Pancreas (tissue), 10 donors: ENCODE measurements at places on chromosomes 7 and 10. TPM values are rescaled to one million over a fixed set of nuclear protein-coding genes. Genes with fewer than 3 reads are reported as not detected.
A peak's percentile ranks its signal among the peaks of the same experiment; 100 is the strongest.

Gene MSMB
- total RNA-seq, result not detected

DNA sequence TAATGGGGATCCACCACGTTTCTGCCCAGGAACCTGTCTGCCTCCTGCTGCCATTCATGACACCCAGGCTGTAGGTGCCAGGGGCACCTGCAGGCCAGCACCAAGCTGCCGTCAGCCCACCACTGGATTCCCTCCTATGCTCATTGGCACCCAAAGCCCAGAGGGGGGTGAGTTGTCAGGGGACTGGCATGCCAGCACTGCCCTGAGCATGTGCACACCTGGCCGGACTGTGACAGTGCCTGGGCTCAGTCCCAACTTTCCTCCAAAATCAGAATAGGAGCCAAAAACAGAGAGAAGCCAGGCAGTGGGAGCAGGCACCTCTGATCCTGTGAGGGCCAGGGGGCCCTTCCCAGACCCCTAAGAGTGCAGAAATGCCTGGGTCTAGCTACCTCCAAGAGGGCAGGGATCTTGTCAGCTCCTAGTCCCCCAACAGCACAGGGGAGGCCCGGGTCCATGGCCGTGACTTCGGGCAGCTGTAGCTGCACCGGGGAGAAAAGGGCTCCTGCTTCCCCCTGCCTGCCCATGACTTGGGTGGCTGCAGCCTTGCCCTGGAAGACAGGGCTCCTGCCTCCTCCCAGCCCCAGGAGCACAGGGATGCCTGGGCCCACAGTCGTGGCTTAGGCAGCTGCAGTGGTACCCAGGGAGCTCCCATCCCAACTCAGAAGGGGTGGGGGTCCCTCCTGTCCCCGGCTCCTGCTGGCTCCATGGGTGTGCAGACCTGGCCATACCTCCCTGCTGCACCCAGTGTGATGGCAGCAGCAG is 249.8 kb upstream of the DKK1 start:
- no peak for DNase-seq
- no peak overlapping the region for H3K4me3 ChIP-seq
- no peak overlapping the region for H3K27ac ChIP-seq
- H3K4me1 ChIP-seq, result no peaks in the 10 kb centered on the region
- no peaks in the 10 kb centered on the region for H3K27me3 ChIP-seq
- no peaks in the 10 kb centered on the region for H3K36me3 ChIP-seq

DNA sequence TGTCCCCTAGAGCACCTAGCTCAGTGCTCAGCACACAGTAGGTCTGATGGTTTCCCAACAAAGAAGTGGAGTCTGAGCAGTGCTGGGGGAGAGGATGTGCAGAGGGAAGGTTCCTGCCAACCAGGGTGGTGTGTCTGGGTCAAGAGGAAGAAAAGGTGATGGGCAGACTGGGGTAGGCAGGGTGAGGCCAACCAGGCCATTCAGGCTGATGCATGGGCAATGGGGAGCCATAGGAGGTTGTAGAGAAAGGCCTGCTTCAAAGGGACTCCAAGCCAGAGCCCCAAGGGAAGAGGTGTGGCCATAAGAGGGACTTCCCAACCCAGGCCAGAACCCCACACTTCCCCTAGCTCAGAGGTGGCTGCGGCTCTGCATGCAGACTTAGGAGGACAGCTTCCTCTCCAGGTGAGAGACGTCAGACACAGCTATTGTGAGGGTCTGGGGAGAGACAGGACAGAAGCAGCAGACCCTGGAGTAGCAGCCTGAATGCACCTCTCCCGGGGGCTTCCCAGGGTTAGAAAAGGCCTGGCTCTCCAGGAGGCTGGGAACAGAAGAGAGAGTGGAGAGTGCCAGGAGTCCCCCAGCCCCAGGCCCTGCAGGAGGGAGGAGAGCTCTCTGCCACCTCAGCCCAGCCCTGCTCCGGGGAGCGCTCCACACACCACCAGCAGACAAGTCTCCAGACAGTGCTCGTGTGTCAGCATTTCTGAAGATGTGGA is 87.4 kb upstream of the ZMIZ1 start:
- H3K27me3 ChIP-seq, result no peaks in the 10 kb centered on the region
- DNase-seq, result no peak
- no peak overlapping the region for H3K4me3 ChIP-seq
- H3K27ac ChIP-seq, result no peak overlapping the region

GRCh38 chr10:132248455-132249225 is 59.1 kb downstream of the STK32C start:
- peak overlapping the region; percentile 7 for H3K4me3 ChIP-seq
- H3K4me1 ChIP-seq, result no peaks in the 10 kb centered on the region
- H3K27ac ChIP-seq, result no peak overlapping the region
